ENCODE measurements at places on chromosomes 16 and 17.

- DNase-seq, result no peak
These were observed 682.4 kb downstream of the KCNJ18 start for GRCh38 chr17:22374741-22375140.

- DNase-seq, result no peak
These were observed 127.9 kb upstream of the MON1B start for GRCh38 chr16:77062878-77063675.

GRCh38 chr17:76843703-76844484 is 24.3 kb upstream of the MGAT5B start:
- DNase-seq, result no peak

DNA sequence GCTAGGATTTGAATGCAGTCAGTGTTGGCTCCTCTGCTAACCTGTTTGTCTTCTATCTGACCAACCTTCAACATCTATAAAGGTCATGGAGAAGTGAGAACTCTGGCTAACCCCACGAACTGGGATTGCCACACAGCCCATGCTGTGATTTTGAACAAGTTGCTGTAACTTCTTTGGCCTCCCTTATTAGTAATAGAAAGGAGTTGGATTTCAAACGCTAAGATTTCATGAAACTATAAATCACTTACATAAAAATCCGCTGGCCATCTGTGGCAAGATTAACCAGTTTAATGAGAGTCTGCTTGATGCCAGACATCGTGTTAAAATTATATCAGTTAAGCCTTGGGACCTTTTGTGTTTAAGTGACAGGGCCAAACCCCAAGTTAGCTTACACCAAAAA is 53.4 kb downstream of the HSD17B2 start:
- DNase-seq, result no peak

DNA sequence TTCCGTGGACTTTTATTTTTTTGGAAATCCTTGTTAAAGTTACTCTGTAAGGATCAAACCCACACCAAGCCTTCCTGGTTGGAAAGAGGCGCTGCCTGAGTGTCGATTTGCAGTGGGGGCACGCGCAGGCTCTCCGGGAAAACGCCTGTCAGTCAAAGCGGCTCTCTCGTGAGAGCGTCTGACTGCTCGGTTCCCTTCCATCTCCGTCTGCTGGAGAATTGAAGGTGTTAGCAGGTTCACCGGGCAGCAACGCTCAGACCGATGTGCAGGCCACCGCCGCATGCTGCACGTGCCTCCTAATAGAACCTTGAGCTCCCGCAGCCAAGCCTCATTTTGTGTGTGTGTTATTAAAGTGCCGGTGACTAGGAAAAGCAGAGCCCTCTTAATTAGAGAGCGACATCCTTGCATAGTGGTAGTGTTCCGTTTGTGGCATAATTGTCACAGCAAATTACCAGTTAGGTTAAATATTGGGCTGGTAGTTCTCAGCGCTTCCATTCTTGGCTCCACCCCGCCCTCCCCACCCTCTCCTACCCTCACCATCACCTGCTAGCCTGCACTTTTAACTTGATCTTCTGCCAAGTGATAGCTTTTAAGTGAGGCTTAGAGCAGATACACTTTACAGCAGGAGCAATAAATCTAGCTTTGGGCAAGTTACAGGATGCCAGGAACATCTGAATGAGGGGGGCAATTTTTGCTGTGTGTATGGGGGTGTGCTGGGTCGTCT is 75.5 kb downstream of the RPA1 start:
- DNase-seq, result no peak

GRCh38 chr17:64547319-64547718 is 40.5 kb downstream of the CEP95 start:
- DNase-seq, result no peak

DNA sequence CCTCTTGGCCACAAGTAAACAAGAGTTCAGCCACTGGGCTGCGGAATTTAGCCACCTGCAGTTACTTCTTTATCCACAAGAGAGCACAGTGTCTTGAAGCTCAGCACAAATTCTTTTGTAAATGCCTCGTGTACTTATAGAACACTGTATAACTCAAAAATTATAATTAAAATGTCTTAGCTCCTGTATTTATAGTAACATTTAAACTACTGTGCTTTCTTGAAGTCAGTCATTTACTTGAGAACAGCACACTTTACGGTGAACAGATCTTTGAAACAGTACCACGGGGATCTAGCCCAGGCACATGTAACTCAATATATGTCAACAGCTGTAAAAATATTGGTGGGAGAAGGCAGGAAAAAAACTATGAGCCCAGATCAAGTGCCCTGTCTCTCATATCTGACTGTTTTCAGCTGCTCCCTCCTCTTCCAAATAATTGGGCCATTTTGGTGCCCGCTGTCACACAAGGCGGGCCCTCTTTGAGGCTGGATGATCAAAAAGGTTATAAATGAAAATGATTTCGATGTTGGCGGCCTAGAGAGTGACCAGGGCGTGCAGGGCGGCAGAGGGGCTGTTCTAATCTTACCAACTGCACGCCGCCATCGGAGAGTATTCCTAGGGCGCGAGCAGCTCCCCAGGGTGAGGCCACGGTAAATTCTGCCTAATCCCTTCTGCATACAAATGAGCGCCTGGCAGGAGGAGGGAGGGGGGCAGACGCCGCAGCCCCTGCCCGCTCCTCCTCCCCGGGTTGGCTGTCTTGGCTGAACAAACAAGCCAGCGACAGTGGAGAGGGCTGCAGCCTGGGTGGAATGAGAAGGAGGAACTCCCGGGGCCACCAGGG is 183.2 kb downstream of the C16orf78 start:
- no peak for DNase-seq

GRCh38 chr16:88359008-88359407 is 23.8 kb upstream of the ZNF469 start:
- DNase-seq, result no peak

GRCh38 chr16:25875956-25876598 is 184.3 kb downstream of the HS3ST4 start:
- no peak for DNase-seq

DNA sequence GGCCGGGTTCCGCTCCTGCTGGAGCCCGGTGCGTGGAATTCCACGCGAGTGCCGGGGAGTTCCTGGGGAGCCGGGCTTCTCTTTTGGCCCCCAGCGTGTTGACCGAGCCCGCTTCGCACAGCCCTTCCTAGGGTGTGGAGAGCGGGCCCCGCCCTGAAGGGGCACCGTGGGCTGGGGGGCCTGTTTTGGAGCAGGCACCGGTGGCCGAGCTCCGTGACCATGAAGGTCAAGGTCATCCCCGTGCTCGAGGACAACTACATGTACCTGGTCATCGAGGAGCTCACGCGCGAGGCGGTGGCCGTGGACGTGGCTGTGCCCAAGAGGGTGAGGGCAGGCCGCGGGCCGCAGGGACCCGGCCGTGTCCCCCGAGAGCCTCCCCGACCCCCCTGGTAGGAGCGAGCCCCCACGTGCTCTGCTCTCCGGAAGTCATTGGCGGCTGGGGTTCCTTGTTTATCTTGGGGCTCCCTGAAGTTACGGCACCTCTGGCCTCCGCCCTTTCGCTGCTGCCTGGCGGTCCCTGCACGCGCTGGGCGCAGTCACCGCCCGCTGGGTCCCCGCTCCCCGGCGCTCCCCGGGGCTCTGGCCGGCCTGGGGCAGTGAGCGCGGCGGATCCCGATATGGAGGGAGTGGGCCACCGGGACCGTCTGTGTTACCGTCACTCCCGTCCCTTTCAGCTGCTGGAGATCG is 528 bp downstream of the HAGHL start:
- no peak for DNase-seq

- DNase-seq, result no peak
These were observed 12.7 kb downstream of the WFDC1 start for GRCh38 chr16:84307209-84307954.

GRCh38 chr17:49861150-49861884 is 13.4 kb upstream of the TAC4 start:
- DNase-seq, result no peak

DNA sequence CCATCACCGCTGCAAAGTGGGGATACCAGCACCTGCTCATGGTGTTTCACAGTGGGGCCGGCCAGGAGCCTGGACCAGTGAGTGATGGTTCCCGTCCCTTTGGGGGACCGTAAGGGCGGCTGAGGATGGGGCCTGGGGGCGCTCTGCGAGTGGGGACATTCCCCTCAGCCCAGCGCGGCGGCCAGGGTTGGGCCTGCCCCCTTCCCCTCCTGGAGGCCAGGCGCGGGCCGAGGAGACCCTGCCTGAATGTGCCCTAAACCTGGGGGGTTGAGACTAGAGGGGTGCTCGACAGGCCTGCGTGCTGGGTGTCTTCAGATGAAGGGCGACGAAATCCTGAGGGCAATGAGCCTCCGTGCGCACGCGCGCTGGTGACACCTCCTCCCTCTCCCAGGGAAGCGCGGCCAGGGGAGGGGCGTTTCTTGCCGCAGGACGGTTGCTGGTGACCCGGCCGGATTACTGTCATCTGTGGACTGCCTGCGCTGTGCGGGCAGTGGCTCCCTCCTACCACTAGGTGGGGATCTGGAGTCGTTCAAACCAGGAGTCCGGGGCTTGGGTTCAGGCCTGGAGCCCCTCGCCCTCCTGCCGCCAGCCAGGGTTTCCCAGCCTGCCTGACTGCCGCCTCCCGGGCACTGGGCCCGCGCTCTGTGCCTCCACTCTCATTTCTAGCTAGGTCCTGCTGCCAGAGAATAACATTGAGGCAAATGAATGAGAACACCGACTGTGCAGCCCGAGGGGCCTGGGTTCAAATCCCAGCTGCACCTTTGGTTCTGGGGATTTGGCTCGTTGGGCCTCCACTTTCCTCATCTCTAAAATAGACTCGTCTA is 17.1 kb downstream of the TBX2 start:
- peak; percentile 94 for DNase-seq

- DNase-seq, result no peak
These were observed 644 bp downstream of the SEC14L5 start for GRCh38 chr16:4958510-4959438.

- DNase-seq, result no peak
These were observed 121.7 kb downstream of the HIC1 start for GRCh38 chr17:2176499-2177169.

DNA sequence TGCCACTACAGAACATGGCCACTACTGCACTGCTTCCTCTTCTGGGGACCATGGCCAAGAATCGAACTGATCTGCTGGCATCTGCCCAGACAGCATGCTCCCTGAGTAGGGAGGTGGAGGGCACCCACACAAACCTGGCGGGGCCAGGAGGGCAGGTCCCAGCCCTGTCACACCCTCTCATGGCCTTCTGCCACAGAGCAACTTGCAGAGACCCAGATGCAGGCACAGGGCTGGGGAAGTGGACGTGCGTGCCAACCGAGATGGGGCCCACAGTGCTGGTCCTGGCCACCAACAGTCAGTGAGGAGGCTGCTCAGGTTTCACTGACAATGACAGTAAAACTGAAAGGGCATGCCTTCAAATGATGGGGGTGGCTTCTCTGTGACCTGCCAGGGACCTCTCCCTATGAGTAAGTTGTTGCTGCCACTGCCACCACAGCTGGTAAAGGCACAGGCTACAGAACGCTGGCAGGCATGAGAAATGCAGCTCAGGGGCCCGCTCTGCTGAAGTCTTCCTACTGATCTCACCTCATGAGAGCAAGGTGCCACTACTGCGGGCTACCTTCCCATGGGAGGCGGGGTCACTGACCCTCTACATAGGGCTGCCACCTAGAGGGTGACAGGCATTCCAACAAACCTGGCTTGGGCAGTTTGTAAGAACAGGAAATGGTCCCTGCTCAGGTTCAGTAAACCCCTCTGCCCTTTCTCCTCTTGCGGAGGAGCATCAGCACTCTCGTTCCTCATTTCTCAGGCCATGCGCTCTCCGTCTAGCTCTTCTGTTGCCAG is 15.5 kb downstream of the HIC1 start:
- no peak for DNase-seq

- no peak for DNase-seq
These were observed 1.5 kb upstream of the ARHGDIG start for GRCh38 chr16:278863-279366.

- DNase-seq, result no peak
These were observed 35.8 kb upstream of the BCAS3 start for GRCh38 chr17:60641810-60642220.

- DNase-seq, result no peak
These were observed 426.3 kb downstream of the SLC39A11 start for GRCh38 chr17:72665852-72666851.

DNA sequence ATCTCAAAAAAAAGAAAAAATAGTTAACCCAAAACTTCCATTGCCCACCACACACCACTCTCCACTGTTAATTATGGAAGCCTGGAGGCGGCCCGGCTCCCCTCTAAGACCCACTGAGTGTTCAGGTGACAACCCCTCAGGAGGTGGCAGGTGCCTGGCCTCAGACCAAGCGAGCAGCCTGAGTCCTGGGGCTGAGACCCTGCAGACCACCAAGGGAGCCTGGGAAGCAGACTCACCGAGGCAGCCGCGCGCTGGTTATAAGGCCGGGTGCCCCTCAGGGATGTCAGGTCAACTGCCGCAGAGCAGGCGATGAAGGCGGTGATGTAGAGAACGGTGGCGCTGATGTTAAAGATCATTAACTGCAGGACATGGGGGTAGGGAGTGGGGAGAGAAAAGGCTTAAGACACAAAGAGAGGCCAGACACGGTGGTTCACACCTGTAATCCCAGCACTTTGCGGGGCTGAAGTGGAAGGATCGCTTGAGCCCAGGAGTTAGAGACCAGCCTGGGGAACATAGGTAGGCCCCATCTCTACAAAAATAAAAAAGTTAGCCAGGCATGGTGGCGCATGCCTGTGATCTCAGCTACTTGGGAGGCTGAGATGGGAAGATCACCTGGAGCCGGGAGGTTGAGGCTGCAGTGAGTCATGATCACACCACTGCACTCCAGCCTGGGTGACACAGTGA is 13.3 kb downstream of the ARL2BP start:
- DNase-seq, result peak; percentile 64

- DNase-seq, result no peak
These were observed 22.3 kb upstream of the PABPN1L start for GRCh38 chr16:88888461-88889387.

DNA sequence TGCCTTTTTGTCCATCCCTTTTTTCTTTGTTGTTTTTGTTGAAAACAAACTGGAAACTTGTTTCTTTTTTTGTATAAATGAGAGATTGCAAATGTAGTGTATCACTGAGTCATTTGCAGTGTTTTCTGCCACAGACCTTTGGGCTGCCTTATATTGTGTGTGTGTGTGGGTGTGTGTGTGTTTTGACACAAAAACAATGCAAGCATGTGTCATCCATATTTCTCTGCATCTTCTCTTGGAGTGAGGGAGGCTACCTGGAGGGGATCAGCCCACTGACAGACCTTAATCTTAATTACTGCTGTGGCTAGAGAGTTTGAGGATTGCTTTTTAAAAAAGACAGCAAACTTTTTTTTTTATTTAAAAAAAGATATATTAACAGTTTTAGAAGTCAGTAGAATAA is 4.9 kb downstream of the SOX9 start:
- no peak for DNase-seq

- DNase-seq, result no peak
These were observed 48.7 kb downstream of the RGS9 start for GRCh38 chr17:65185668-65186382.

Measured in suprapubic skin (tissue), 4 donors.